ENCODE measurements at places on chromosomes 7 and 10.

GRCh38 chr7:37174460-37174859 is 274.2 kb downstream of the ELMO1 start:
- no peak for DNase-seq
- no peak overlapping the region for H3K27ac ChIP-seq
- H3K27me3 ChIP-seq, result no peaks in the 10 kb centered on the region
- no peak overlapping the region for H3K4me3 ChIP-seq

DNA sequence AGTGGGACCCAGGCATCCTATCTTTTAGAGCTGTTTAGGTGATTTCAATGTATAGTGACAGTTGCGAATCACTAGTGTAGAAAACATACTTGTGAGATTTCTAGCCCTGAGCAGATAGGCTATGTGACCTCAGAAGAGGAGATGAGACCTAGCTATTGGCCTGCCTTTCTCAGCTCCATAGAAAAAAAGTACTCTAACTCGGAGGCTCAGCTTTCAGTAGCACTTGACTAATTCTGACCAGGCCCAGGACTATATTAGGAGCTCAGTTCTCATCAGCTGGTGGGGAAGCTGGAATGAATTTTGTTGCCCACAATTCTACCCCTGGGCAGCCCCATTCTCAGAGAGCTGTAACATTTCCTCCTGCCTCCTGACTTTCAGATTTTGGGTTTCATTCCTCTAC is 179.9 kb upstream of the NAMPT start:
- H3K27ac ChIP-seq, result no peak overlapping the region
- H3K36me3 ChIP-seq, result no peaks in the 10 kb centered on the region
- no peak for DNase-seq
- H3K4me1 ChIP-seq, result no peaks in the 10 kb centered on the region

- H3K27ac ChIP-seq, result no peak overlapping the region
- no peaks in the 10 kb centered on the region for H3K4me1 ChIP-seq
- H3K27me3 ChIP-seq, result no peaks in the 10 kb centered on the region
Observed at GRCh38 chr7:27277628-27278027, 35.0 kb downstream of the EVX1 start.

DNA sequence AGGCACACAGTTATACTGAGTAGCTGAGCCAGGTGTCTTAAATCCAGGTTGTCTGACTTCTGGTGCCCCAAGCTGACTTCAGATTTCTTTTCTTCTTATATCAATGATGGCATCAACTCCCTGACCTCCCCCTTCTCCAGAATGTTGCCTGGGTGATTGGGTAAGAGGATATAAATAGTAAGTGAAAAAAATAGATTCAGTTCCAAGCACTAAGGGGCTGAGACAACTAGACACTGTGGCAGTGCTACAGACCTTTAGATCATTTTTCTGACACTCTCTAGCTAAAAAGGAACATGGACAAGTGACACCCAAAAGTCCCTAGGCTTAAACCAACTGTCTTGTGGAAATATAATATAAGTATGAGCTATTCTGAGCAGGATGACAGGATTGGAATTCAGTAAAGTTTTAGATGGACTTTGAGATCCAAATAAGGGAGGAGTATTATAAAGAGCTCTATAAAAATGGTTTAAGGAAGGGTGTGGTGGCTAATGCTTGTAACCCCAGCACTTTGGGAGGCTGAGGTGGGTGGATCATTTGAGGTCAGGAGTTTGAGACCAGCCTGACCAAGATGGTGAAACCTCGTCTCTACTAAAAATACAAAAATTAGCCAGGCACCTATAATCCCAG is 589.1 kb upstream of the GALNT17 start:
- no peaks in the 10 kb centered on the region for H3K36me3 ChIP-seq
- no peak for DNase-seq
- H3K4me3 ChIP-seq, result no peak overlapping the region
- no peaks in the 10 kb centered on the region for H3K27me3 ChIP-seq
- no peaks in the 10 kb centered on the region for H3K4me1 ChIP-seq
- H3K27ac ChIP-seq, result no peak overlapping the region

- no peaks in the 10 kb centered on the region for H3K27me3 ChIP-seq
- H3K27ac ChIP-seq, result no peak overlapping the region
- H3K36me3 ChIP-seq, result no peaks in the 10 kb centered on the region
- no peak for DNase-seq
- no peak overlapping the region for H3K4me3 ChIP-seq
Observed at GRCh38 chr10:87702260-87702972, 42.7 kb downstream of the PAPSS2 start.
